ENCODE measurements at places on chromosomes 16 and 17.

GRCh38 chr17:8622191-8622590 is 8.3 kb downstream of the MYH10 start:
- no peak for DNase-seq

DNA sequence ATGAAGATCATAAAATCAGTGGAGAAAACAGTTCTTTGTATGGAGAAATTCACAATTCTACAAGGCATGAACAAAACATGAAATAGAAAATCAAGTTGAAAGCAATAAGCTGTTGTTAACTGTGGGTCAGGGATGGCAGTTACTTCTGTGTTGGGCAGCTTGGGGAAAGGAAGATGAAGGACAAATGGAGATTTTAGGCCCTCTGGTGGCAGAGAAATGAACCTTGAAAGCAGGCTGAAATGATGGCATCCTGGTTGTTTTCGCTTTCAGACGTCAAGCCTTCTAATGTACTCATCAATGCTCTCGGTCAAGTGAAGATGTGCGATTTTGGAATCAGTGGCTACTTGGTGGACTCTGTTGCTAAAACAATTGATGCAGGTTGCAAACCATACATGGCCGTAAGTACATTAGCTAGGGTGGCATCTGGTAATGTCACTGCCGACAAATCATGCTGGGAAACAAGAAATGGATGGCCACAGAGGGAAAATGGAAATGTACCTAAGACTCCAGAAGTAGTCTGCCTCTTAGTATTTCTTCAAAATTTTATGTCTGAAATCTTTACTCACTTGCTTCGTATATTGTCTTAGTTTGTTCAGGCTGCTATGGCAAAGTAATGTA is 108.9 kb downstream of the MAP2K6 start:
- DNase-seq: no peak

DNA sequence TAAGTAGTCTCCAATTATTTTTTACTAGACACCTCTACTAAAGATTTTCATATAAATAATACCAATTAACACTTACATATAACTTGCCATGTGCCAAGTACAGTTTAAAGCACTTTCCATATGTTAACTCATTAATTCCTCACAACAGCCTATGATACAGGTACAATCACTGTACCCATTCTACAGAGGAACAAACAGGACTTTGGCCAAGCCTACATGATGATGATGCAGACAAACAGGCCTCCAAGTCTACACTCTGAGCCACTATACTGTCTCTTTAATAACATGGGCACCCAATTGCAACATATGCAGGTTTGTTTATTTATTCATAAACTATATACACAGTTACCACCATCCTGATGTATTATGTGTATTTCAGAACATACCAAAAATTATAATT is 46.0 kb downstream of the TOX3 start:
- no peak for DNase-seq

DNA sequence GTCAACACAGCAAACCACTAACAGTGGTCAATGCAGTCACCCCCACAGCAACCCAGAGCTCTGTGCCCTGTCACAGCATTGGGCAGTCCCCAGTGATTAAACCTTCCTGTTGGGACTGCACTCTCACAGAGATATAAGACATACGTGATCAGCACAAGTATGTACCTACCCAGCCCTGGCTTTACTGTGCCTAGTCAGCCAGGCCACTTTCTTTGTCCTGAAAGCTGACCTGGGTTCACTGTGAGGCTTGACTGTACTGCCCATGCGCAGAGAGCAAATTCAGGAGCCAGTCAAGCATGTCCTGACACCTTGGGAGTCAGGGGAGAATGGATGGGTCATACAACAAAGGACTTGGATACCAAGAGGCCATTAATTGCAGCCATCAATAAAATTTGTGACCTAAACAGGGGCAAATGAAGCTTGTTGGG is 10.9 kb upstream of the TMEM170A start:
- DNase-seq: no peak

- DNase-seq: no peak
These were observed 13.3 kb upstream of the SDK2 start for GRCh38 chr17:73657473-73658116.

- DNase-seq: no peak
These were observed 2.0 kb upstream of the CCDC42 start for GRCh38 chr17:8746501-8747236.

GRCh38 chr17:82023447-82024241 is 539 bp downstream of the LRRC45 start:
- no peak for DNase-seq

GRCh38 chr17:40192961-40193360 is 15.7 kb downstream of the RAPGEFL1 start:
- no peak for DNase-seq

DNA sequence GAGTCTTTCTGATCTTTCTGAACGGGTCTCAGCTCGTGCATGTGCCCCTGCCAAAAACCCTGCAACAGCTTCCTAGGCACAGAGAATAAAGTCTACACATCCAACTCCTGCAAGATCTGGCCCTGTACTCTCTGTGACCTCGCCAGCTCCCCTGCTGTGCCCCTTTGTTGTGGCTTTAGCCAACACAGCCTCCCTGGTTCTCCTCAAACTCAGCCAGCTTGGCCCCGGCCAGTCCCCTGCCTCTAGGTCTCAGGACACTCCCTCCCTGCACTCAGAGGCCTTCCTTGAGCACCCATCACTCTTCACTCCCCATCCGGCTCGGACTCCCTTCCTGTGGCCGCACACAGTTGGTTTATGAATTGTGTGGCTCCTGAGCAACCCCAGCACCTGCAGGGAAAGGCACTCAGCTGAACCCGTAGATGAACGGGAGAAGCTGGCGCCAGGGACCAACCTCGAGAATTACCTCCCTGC is 1.4 kb downstream of the CEP131 start:
- no peak for DNase-seq

DNA sequence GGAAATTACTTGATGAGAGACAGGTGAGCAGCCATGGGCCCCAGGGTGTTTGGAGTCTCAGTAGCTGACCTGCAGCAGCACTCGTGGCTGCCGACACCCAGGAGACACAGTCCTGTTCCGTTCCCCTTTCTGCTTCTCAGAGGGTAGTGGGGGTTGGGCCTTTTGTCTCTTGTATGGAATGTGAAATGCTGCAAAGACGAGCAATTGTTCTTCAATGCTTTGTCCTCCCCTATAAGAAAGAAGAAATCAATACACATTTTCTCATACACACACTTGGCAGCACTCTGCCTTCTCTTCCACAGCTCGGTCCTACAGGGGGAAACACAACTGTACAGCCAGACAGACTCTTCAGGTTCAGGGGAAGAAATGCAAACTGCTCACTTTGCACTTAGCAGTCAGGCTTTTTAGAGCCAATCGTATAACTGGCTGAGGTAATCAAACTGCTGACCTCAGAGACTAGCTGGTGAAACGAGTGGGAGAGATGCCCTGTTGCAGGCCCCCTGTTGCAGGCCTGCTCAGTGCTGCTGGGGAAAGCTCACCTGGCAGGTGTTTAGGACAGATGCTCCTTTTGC is 96.7 kb downstream of the AATF start:
- no peak for DNase-seq

- DNase-seq: no peak
These were observed 186.8 kb downstream of the COPRS start for GRCh38 chr17:31672161-31672819.

DNA sequence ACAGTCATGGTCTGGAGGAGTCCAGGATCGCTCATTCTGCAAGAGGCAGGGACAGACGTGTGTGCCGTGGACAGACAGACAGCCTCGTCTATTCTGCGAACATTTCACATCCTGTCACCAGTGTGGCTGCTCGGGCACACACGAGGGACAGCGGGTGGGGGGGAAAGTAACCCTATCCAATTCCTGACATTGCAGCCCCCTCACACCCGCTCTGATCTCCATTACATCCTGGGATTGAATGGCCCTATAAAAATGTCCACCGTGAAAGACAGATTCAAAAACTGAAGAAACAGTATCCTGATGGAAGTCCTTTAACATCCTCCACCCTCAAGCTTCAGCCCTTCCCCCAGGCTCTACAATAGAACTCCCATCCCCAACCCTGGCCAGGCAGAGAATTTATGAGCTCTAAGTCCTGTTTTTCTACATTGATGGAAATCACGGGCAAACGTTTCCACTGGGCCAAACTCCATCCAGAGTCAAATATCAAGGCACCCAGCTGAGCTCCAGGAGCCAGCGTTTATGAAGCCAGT is 39.4 kb downstream of the HS3ST3A1 start:
- peak; percentile 87 for DNase-seq

- peak; percentile 45 for DNase-seq
These were observed 1.3 kb downstream of the ZNF821 start for GRCh38 chr16:71882505-71883167.

GRCh38 chr17:42702446-42702845 is 20.1 kb downstream of the CNTNAP1 start:
- no peak for DNase-seq

GRCh38 chr17:65797809-65798208 is 236.4 kb upstream of the AXIN2 start:
- no peak for DNase-seq

DNA sequence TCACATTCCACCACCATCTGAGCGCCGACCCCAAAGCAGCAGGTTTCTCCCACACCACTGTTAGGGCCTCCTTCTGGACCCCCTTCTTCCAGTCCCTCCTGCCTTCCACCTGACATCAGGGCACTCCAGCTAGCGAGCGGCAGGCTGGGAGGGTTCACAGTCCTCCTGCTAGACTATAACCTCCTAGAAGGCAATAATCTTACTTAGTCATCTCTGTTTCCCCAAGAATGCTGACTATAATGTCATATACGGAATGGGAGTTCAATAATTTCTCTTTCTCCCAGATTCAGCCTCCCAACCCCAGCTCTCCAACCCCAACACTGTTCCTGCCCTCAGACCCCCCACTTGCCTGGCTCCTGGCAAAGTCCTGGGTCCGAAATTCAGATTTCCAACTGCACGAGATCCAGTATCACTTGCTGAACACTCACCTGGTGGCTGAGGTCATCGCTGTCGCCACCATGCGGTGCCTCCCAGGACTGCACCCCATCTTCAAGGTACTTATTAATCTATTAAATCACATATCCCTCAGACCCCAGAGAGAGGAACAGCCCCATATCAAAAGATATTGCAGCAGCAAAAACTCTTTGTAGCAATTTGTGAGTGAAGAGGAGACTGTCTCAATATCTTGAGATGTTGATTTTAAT is 5.6 kb downstream of the ALOX12 start:
- no peak for DNase-seq

GRCh38 chr17:76417499-76418143 is 33.2 kb downstream of the SPHK1 start:
- DNase-seq: no peak

- no peak for DNase-seq
These were observed 76.3 kb downstream of the KSR1 start for GRCh38 chr17:27532269-27533263.

DNA sequence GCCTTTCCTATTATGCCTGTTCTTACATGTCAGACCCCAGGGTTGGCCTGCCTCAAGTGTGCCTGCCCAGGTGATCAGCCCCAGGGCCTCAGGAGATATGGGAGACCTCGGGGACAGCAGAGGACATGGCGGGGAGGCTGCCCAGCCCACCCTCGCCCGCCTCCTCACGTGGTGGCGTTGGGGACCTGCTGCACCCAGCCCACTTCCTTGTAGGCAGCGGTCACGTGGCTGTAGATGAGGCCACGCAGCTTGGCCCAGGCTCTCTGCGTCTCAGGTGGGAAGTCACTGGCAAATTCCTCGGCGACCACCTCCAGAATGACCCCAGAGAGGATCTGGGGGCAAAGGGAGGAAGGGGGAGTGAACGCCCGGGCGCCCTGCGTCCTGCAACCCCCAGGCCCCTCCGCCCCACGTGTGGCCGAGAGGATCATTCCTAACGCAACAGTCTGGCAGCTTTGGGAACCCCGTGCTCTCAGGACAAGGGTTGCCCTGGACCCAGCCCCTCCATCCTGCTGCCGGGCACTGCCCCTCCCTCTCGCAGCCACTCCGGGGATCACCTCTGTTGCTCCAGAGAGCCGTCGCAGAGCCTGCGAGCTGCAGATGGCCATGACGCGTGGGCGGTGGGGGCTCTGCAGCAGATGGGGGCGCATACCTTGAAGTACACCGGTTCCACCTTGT is 6.6 kb downstream of the CYGB start:
- DNase-seq: no peak

- DNase-seq: no peak
These were observed 507.8 kb upstream of the EEF2KMT start for GRCh38 chr16:5605404-5605803.

GRCh38 chr17:7340179-7340578 is 3.9 kb downstream of the ACAP1 start:
- no peak for DNase-seq

DNA sequence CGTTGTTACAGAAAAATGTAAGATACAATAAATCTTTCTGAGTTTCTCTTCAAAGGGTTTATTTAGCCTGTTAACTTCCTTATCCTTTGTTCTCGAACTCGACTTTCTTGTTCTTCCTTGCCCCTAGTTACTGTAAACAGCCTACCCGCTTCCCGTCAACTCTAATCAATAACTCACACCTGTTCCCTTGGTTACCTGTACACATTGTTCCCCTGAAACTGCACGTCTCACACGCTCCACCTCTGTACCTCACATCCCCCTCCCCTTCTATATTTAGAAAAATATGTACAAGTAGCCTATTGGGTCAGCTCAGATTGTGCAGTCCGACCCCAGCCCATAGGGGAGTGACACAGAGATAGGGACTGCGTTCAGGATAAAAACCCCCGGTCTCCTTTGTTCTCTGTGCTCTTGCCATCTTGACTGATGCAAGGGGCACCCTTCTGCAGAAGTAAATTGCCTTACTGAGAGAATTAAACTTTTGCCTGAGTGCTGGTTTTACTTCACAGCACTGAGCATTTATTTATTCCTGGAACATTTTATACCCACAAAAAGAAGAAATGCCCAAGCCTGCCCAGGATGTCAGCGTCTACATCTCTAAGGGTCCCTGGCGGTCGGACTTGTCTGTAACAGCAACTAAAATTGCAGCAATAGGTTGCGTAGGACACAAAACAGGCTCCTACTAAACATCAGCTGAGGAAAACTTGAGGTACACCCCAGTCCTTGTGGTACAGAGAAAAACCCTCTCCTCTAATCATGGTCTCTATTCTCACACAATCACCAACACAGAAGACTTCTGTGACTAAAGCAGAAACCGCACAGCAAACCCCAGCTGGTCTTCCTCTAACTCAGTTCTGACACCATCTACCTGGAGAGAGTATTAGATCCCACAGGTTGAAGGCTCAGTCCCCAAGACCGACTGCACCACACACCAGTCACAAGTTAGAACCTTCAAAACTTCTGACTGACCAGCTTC is 11.3 kb downstream of the WDR45B start:
- DNase-seq: no peak

- no peak for DNase-seq
These were observed 38.7 kb downstream of the PHKB start for GRCh38 chr16:47499700-47500264.

- DNase-seq: no peak
These were observed at the start of gene MMP2 for GRCh38 chr16:55478827-55479429. TSS of gene MMP2 (plus strand) at chr16:55479198. CDS start at chr16:55479480, 282 bp downstream.

- DNase-seq: no peak
These were observed 106.3 kb downstream of the PRKCB start for GRCh38 chr16:23941963-23942564.

DNA sequence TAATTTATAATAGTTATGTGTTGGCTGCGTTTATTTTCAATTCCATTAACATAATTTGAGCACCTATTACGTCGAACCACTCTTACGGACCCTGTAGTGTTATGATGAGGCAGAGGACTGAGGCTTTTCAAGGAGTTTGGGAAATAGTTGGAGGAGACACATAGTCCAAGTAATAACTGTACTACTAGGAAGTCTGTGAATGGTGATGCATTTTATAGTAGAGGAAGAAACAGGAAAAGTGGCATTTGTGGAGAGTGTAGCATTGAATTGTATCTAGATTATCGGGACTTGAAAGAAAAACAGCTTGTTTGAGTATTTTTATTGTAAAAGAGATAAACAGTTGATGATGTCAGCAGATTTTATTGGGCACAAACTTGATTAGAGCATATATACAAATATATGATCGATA is 1.7 kb downstream of the NFATC3 start:
- DNase-seq: no peak

All from GM04504 (cell line).